Astrocyte of the cerebellum (primary cell): ENCODE measurements at places on chromosomes 3 and 15.
A peak's percentile ranks its signal among the peaks of the same experiment; 100 is the strongest.

- no peak for DNase-seq
Measured at GRCh38 chr3:58242340-58242739, 4.7 kb downstream of the ABHD6 start.

DNA sequence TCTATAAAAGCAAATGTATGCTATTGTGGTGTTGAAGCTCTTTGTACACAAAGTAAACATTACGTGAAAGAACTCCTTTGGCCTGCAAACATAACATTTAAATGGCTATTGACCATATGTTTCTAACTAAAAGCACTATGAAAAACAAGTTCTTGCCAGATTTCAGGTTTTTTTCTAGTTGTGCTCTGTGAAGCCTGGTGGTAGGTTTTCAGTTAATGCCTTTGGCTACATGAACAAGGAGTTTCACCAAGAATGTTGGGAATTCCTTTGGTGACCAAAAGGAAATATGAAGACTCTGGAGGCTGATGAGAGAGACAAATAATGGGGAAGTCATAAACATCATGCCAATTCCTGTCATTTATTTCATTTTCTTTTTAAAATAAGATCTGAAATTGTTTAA lies 66.0 kb downstream of the RBMS3 start:
- peak; percentile 88 for DNase-seq

DNA sequence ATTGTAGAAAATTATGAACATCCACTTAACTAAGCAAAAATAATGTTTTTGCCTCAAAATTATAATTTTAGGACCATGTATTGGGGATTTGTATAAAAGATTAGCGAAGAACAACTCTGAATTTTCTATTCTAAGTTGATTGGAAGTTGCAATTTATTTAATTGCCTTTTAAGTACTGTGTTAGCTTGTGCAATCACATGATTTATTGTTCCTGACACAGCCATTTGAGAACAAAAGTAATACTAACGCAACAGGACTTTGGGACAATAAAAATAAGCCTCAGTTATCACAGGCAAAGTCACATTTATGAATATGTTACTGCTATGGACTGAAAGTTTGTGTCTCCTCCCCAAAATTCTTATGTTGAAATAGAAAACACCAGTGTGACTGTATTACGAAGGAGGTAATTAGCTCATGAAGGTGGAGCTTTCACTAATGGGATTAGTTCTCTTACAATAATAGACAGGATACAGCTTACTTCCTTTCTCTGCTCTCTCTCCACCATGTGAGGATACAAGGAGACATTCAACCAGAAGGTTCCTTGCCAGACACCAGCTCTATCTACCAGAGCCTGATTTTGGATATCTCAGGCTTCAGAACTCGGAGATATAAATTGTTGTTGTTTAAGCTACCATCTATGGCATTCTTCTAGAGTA lies 745.9 kb downstream of the ZBBX start:
- DNase-seq = no peak

GRCh38 chr3:141333836-141334626 lies 34.3 kb upstream of the ZBTB38 start:
- DNase-seq = no peak

DNA sequence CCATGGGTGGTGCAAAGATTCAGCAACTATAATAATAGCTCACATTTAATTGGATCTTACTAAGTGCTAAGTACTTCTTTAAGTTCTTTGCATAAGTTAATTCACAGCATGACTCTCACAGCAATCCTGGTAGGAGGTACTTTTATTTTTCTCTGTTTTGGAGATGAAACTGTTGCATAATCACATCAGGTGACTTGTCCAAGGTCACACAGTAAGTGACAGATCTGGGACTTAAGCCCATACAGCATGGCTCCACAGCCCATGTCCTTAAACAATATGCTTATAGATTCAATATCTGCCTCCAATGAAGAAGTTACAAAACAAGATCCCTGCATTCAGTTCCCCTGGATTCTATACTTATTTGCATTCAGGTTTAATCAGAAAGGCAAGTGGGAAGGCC lies 171.8 kb downstream of the CNTN3 start:
- DNase-seq = no peak
